ENCODE measurements at places on chromosomes 2 and 18. TPM values are rescaled to one million over a fixed set of nuclear protein-coding genes. Genes with fewer than 3 reads are reported as not detected.

- peaks cover 28% of the 10 kb centered on the region for H3K4me1 ChIP-seq
- no peaks in the 10 kb centered on the region for H3K27me3 ChIP-seq
- no peaks in the 10 kb centered on the region for H3K36me3 ChIP-seq
- no peak overlapping the region for H3K4me3 ChIP-seq
- peak; percentile 30 for DNase-seq
Observed at GRCh38 chr2:211609127-211609526, 929.5 kb downstream of the ERBB4 start.

DNA sequence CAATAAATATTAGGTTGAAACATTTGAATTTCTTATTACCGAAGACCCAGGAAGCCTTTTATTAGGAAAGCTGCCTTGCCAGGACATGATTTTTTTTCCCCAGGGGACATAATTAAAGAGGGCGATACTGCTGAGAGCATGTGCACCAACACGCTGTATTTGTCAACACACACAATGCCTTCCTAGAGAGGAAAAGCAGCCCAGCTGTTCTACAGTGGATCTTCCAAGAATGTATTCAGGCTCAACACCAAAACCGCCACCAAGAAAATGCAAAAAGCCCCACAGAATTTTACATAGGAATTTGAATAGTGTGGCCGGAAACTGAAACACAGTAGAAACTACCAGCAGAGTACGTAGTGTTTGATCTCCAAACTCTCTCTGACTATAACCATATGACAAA is 320.4 kb downstream of the DLGAP1 start:
- H3K27me3 ChIP-seq, result no peaks in the 10 kb centered on the region
- H3K4me1 ChIP-seq, result peaks cover 52% of the 10 kb centered on the region
- peaks cover 16% of the 10 kb centered on the region for H3K36me3 ChIP-seq
- H3K27ac ChIP-seq, result peak overlapping the region; percentile 98
- no peak overlapping the region for H3K4me3 ChIP-seq

DNA sequence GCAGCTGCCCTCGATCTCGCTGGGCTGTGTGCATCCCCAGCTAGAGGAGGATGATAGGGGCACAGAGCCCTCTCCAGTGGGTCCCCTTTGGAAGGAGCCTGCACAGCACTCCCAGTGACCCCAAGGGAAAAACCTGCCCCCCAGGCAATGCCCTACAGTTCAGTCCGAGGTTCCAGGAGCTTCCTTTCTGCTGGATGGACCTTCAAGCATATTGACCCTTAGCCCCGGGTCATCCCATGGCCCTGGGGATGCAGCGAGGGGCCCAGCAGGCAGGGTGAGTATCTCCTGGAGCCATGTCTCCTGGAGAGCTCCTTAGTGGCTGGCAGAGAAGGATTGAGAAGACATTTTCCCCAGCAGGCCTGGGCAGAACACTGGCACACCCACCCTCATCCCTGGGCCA is 45.4 kb upstream of the CTDP1 start:
- H3K27ac ChIP-seq, result no peak overlapping the region
- peaks cover 14% of the 10 kb centered on the region for H3K27me3 ChIP-seq
- no peak for DNase-seq
- H3K4me1 ChIP-seq, result no peaks in the 10 kb centered on the region
- no peak overlapping the region for H3K4me3 ChIP-seq
- peaks cover 13% of the 10 kb centered on the region for H3K36me3 ChIP-seq

DNA sequence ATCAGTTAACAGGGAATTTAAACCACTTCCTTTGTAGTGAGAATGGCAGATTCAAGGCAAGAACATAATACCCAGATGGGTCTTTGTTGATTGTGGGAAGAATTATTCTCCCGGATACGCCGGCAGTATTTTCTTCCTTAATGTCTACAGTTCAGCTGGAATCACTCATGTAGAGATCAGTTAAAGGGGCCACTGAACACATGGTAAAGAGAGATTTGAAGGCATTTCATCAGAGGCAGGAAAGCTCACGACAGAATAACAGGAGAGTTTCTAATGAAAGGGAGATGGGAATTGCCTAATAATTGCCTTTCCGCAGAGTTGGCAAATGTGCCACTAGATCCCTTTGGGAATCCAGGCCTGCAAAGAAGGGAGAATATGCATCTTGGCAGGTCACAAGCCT is 327.7 kb upstream of the ZNF804A start:
- no peak overlapping the region for H3K4me3 ChIP-seq
- H3K4me1 ChIP-seq, result peaks cover 6% of the 10 kb centered on the region
- no peak overlapping the region for H3K27ac ChIP-seq
- H3K36me3 ChIP-seq, result no peaks in the 10 kb centered on the region

DNA sequence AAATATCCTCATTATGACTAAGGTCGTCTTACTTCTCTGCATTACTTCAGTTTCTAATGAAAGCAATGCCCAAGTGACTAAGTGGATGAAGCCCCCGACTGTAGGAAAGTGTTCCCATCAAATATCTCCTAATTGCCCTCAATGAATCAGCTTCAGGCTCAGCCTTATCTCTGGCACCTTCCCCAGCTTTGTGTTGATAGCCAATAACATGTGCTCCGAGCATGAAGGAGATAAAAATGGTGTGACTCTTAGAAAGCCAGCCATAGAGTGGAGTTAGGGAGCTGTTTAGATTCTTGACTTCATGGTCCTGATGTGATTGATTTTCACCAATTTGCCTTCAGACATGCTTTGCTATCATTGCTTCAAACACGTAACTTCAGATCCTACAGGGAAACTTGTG is 339.2 kb upstream of the NRP2 start:
- H3K4me3 ChIP-seq, result no peak overlapping the region

ID2 gene
- total RNA-seq, result 55.0 TPM

AFF3 gene
- total RNA-seq, result 1.2 TPM

GPR39 gene
- total RNA-seq, result 0.74 TPM

CAVIN2 gene
- total RNA-seq, result 0.14 TPM
